ENCODE measurements at places on chromosomes 3 and 15. TPM values are rescaled to one million over a fixed set of nuclear protein-coding genes. Genes with fewer than 3 reads are reported as not detected.

- DNase-seq: no peak
Observed at GRCh38 chr3:169835533-169835932, 22.8 kb upstream of the LRRC34 start.

- DNase-seq: no peak
Observed at GRCh38 chr3:51680663-51681230, 9.7 kb downstream of the TEX264 start.

DNA sequence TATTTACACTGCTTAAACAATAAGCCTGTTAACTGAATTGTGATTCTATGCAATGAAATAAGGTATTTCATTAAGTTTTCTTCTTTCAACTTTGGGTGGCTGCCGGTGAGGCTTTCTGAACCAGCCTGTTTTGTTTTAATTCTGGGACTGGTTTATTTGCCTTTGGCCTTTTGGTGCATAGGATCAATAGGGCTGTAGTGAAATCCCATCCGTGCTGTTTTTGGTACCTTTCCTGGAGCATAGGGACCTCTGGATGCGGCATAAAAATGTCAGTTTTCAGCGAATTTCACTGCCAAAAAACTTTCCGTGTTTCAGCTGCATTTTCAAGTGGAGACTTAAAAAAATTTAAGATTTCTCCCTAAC, 514 bp downstream of the PLS1 start:
- no peak for DNase-seq

DNA sequence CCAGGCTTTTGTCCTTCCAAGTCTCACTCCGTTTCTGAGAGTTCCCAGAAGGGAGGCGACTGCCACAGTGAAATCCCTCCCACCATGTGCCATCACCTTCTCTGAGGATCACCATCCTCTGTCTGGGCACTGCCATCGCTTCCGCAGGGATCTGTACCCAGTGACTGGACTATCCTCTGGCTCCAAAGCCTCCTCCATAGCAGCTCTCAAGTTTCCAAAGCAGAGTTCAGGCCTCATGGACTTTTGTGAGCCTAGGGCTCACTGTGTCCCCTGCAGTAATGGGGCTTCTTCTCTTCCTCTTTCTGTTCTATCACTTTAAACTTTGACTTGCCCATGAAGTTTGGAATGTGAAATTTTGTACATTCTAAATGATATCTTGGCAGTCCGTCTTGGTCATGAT, 63.9 kb downstream of the TIPARP start:
- DNase-seq: no peak

DNA sequence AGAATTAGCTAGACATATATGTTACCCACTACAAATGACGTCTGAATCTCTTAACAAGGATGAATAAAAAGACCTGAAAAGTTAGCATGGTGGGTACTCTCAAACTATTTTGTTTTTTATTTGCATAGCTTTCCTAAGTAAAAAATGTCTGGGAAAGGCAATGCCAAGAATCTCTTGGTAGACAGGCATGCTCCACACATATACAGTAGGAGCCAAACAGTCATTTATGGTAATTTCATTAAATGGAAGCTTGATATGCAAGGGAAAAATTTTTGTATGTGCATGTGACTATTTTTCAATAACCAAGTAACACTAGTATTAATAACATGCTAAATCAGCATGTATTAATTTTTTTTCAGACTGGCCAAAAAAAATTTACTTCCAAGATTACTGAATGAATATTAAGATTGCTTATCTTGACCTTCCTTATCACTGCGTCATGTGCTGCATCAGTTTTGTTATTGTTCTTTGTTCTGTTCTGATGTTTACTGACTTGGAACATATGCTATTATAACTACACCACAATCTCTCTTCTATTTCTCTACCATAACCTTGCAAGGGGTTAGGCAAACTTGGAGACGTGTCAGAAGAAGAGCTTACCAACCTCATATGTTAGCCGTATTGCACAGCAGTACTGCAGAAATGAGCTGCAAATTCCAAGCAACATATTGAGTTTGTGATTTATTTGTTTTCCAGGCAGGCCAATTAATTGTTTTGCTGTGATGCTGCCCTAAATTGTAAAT, 255.3 kb downstream of the RBMS3 start:
- no peak for DNase-seq

DNA sequence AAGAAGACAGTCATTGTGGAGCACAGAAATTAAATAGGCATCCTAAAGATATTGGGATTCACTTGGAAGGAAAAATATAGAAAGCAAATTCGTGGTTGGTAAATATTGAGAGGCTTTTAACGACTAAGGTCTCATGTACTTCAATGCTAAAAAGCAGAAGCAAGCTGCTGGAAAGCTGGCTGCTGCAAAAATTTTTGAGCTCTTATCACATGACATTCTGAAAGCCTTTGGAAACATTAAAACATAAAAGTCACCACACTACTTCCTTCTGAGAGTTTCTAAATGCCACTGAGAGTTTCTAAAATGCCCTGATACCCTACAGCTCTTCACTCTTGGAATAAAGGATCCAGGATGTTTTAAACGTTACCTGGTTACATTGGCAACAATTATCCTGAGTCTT, 39.0 kb upstream of the CBLB start:
- DNase-seq: no peak

GRCh38 chr15:80641384-80641783, 53.7 kb upstream of the ABHD17C start:
- DNase-seq: no peak

DNA sequence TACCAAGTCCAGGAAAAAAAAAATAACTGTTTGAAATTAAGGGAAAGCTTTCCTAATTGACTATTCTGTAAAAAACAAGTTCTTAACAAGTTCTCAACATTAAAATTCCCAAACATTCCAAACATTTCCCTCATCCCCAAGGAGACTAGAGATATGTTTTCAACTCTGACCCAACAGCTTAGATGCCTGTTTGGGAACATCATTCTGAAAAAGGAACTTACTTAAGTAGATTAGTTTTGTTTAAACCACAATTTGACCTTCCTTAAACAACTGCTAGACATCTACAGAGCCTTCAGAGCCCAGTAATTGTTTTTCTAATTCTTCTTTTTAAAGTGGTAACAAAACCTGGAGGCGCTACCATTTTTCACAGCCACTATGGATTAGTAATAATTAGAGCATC, 12.8 kb downstream of the UBR1 start:
- no peak for DNase-seq

DNA sequence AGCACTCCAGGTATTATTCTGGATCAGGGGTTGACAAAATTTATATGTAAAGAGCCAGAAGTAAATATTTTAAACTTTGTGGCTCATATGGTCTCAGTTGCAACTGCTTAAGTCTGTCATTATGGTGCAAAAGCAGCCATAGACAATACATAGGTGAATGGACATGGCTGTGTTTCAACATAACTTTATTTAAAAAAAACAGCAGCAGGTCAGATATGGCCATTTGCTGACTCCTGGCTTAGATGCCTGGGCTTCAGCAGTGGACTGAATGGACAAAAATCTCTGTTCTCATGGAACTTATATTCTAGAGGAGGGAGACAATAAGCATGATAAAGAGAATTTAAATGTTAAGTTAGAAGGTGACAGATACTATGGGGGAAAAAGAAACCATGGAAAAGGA, 11.7 kb upstream of the FYCO1 start:
- DNase-seq: no peak

DNA sequence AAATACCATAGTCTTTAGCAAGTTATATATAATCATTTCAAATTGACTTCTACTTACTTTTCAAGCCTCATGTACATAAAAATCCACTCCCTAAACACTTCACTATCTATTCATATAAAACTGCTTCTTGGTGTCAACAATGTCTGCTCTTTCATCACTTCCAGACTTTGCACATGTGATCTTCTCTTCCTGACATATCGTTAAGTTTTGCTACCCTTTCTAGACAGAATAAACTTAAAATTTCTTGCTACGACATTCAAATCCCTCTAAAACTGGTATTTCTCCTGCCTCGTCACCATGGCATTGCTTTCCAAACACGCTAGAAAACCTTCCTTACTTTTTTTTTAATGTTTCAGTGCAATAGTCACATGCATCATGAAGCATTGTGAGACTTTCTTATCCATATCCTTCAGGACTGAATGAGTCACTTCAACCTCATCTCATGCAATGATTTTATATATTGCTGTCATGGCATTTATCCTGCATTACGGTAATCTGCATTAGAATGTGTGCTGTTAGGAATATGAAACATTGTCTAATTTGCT, 122.8 kb downstream of the GMNC start:
- DNase-seq: peak; percentile 6

DNA sequence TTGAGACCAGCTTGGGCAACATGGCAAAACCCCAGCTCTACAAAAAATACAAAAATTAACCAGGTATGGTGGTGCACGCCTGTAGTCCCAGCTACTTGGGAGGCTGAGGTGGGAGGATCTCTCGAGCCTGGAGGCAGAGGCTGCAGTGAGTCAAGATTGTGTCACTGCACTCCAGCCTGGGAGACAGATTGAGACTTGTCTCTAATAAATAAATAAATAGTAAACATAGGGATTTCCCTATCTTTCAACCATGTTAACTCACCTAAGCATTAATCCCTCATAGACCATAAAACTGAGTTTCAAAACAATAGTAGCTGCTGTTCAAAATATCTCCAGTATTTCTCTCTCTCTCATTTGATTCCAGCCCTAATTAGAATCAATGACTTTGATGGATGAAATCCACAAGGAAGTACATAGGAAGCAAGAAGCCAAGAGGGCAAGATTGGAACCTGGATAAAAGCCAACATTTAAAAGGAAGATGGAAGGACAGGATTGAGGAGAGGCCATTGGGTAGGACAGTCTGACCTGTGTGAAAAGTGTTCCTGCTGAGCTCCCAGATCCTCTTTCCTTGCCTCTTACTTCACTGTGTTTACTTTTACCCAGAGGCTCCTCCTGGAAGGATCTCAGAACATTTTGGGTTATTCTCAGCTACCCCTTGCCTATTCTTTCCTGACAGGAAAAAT, 12.4 kb upstream of the TTBK2 start:
- DNase-seq: no peak

DNA sequence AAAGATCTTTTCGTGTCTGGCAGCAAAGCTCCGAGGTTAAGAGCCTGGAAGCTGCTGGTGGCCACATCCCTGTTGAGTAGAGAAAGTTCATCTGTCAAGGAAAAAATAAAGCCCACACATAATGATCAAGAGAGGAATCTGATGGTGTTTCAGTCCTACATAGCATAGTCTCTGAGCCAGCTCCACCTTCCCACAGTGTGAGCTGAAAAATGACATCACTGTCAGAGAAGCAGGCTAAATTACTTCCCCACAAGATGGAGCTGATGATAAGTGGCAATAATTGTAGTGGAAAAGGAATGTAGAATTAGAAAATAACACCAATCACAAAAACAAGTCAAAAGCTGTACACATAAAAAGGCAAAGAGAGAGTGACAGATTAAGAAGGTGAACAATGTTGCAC, 84.5 kb downstream of the AQP9 start:
- peak; percentile 22 for DNase-seq

DNA sequence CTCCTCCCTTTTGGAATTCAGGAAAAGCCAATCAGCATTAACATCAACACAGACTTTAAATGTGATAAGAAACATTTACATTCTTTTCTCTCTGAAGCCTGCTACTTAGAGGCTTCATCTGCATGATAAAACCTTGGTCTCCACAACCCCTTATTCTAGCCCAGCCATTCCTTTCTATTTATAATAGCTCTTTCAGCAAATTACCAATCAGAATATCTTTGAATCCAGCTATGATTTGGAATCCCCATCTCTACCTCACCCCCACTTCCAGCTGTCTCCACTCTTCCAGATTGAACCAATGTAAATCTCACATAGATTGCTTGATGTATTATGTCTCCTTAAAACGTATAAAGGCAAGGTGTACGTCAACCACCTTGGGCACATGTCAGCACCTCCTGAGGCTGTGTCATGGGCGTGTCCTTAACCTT, 139.7 kb downstream of the TUSC7 start:
- no peak for DNase-seq

DNA sequence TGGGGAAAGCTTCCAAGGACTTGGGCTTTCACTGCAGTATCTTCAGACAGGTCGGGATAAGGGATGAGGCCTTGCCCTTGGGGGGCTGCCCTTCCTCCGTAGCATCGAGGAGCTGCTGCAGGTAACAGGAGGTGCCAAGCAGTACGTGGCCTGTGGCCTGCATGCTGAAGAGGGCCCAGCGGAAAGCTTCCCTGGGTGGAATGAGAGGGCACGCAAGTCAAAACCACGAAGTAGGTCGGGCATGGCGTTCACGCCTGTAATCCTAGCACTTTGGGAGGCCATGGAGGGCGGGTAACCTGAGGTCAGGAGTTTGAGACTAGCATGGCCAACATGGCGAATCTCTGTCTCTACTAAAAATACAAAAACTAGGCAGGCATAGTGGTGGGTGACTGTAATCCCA, 12.9 kb downstream of the CIDEC start:
- DNase-seq: no peak

GRCh38 chr3:104939196-104939595, 427.5 kb upstream of the ALCAM start:
- no peak for DNase-seq

DNA sequence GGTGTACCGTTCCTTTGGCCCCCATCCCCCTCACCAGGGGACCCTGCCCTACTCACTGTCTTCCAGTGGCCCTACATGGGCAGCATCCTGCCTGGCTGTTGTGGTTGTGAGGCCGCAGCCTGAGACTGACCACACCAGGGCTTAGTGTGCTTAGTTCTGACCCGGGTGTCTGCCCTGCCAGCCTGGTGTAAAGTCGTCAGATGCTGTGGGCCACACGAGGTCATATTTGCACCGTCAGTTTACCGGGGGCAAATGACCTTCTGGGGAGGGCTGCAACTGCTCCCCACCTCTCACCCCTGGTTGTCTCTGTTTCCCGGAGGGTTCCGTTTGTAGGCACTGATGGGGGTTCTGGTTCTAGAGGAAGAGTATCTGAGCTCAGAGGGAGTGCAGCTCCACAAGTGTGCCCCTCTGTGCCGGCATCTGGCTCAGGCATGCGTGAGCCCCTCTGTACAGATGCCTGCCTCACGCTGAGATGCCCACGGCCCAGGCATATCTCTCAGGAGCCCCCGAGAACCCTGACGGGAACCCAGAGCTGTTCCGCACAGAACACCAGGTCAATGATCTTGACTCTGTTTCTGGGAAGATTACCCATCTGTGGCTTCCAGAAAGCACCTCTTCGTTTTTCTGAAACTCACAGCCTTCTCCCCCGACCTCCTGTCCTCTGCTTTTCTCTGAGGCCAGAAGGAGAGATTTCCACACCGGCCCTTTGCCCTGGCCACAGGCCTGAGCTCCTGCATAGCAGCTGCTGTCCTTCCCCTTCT, 19.2 kb downstream of the KLF13 start:
- DNase-seq: no peak

Gene UTS2B
- not detected for total RNA-seq

Gene CLDN11
- total RNA-seq: 15.8 TPM

Gene LRTM1
- not detected for total RNA-seq

Gene PCSK6
- 8.8 TPM for total RNA-seq

Gene B3GNT5
- total RNA-seq: 14.1 TPM

Gene HESX1
- total RNA-seq: not detected

Gene ACKR4
- total RNA-seq: not detected

Gene SLC51B
- total RNA-seq: not detected

Gene ISL2
- total RNA-seq: 3.2 TPM

Gene CAPN3
- 0.06 TPM for total RNA-seq

Gene POU1F1
- total RNA-seq: not detected

Gene ANKRD28
- total RNA-seq: 42.5 TPM

All from Daoy (cell line).